ENCODE measurements at places on chromosomes 4 and X. TPM values are rescaled to one million over a fixed set of nuclear protein-coding genes. Genes with fewer than 3 reads are reported as not detected.

Gene SCRG1
- not detected for total RNA-seq

Gene DMRTC1
- not detected for total RNA-seq

Gene GPR173
- 1.2 TPM for total RNA-seq

Gene RS1
- not detected for total RNA-seq

Gene EVC2
- not detected for total RNA-seq

Gene CLGN
- total RNA-seq: 69.0 TPM

Gene RAB41
- total RNA-seq: not detected

Gene TMSB15A
- total RNA-seq: not detected

Gene CPLX1
- total RNA-seq: 0.10 TPM

Gene TLR2
- total RNA-seq: 0.10 TPM
